NCI-H1417 treated with DMSO at 0.1 percent for 48 hours (cell line): ENCODE measurements at places on chromosomes 4 and X.

DNA sequence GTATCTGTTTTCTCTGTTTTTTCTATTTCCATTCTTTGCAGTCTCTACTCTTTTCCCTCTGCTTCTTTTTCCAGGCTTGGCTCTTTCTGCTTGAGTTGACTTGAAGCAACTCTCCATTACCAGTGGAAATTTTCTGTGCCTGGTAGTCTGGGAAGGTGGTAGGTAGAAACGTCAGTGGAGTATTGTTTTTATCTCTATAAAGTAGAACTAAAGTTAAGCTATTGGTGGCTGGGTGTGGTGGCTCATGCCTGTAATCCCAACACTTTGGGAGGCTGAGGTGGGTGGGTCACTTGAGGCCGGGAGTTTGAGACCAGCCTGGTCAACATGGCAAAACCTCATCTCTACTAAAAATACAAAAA lies 438.1 kb upstream of the AR start:
- DNase-seq = no peak

GRCh38 chr4:123209436-123209835 lies 187.2 kb upstream of the SPRY1 start:
- DNase-seq = no peak

DNA sequence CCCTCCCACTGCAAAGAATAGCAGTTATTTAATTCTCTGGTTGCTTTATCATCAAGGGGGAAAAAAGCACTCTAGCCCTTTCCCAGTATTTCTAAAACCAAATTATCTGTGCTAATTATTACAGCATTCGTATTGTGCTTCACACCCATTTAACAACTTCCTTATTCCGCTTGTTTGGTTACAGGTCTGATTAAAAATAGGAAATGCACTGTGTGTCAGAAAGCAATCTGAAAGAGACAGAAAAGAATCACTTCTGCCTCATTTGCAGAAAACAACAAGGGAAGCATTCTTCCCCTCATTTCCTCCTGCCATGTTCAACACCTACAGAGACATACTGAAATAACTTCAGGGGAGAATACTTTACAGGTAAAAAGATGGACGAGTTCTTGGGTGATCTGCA lies 114.9 kb upstream of the MAP3K15 start:
- DNase-seq = no peak

- DNase-seq = no peak
Observed at GRCh38 chrX:31591355-31591754, 519.5 kb upstream of the FTHL17 start.

DNA sequence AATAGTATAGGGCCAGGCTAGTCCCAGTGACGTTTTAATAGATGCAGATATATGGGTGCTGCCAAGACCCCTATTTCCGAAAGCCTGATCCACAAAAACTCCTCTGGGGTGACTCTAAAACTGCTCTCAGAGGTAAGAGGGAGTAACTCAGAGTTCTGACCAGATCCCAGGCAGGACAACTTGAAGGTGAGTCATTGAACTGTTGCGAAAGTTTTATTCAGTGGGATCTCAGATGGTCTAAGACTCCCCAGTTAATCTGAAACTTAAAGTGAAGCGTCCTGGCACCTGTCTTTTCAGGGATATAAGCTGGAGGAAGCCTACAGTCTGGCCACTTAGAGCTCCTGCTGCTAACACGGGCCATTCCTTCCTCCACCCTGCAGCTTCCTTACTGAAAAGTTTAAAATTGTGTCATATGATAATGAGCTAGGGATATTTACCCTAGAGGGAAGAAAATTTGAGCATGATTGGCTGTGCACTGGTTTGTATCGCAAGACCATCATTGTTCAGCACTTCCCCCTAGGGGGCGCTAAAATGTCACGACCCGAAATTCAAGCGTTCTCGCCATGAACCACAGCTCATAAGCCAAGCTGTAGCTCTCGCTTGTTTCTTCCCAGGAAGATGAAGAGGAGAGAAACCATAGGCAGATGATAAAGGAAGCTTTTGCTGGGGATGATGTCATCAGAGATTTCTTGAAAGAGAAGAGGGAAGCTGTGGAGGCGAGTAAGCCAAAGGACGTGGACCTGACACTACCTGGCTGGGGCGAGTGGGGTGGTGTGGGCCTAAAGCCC lies 19.5 kb downstream of the UTP14A start:
- DNase-seq = no peak

GRCh38 chr4:151675411-151675971 lies 85.3 kb downstream of the GATB start:
- no peak for DNase-seq

GRCh38 chrX:47878198-47878597 lies 41.5 kb downstream of the ZNF81 start:
- no peak for DNase-seq

GRCh38 chr4:164293743-164294142 lies 460.2 kb upstream of the SMIM31 start:
- no peak for DNase-seq

- DNase-seq = no peak
Observed at GRCh38 chr4:162878096-162878495, 288.6 kb downstream of the NAF1 start.

- DNase-seq = no peak
Observed at GRCh38 chrX:130874751-130875150, 28.3 kb downstream of the ENOX2 start.

DNA sequence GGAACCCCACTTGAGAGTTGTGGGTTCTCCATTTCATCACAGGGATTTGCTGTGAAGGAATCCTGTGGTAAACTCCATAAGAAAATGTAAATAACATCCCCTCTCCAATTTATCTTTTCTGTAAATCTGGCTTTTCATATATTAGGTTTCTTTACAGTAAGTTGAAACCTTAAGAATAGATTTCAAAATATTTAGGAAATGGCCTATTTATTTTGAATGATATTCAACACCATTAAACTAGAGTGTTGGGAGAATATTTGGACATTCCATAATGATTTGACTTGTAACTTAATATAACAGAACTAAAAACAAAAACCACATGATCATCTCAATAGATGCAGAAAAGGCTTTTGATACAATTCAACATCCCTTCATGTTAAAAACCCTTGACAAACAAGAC lies 197.3 kb upstream of the PGRMC2 start:
- DNase-seq = no peak

- DNase-seq = no peak
Observed at GRCh38 chr4:14180983-14181601, 553.6 kb upstream of the BOD1L1 start.
